GM12878 (cell line): ENCODE measurements at places on chromosomes 3 and 15. TPM values are rescaled to one million over a fixed set of nuclear protein-coding genes. Genes with fewer than 3 reads are reported as not detected.

PLA2G4E gene
- not detected in 2 replicates for polyA plus RNA-seq

PTH1R gene
- polyA plus RNA-seq: not detected in 2 replicates

CEMIP gene
- 0.28 TPM in 1 of 2 replicates, not detected in the other for polyA plus RNA-seq

ROPN1B gene
- not detected in 2 replicates for polyA plus RNA-seq

SCN11A gene
- polyA plus RNA-seq: not detected in 2 replicates

IFRD2 gene
- 153 and 155 TPM in 2 replicates for polyA plus RNA-seq

POLQ gene
- polyA plus RNA-seq: 14.5 and 18.2 TPM in 2 replicates

ALDH1L1 gene
- polyA plus RNA-seq: 0.40 and 0.51 TPM in 2 replicates

CCNL1 gene
- 96.5 and 111 TPM in 2 replicates for polyA plus RNA-seq

CCDC54 gene
- not detected in 2 replicates for polyA plus RNA-seq

GRCh38 chr15:65893060-65893459 is 23.8 kb downstream of the RAB11A start:
- H3K27ac ChIP-seq: no peak overlapping the region
- no peaks in the 10 kb centered on the region for H3K27me3 ChIP-seq
- H3K36me3 ChIP-seq: peaks cover 19% of the 10 kb centered on the region

DNA sequence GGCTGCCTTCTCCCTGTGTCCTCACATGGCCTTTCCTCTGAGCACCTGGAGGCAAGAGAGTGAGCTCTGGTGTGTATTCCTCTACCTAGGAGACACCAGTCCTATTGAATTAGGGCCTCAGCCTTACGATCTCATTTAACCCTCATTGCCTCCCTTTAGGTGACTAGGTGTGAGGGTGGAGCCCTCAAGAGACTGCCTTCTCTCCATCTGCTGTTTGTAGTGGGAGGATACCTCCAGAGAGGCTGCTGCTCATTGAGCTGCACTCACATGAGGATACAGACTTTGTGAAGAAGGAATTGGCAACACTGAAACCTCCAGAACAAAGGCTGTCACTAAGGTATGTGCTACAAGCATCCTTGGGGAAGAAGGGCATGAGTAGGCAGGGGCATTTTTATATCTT is at the start of gene CCR8:
Gene CCR8, plus strand, starts transcription at position 217 of the 400 bp plus-strand sequence. CDS start 2,623 bp downstream, outside the sequence.
- H3K4me3 ChIP-seq: no peak within 1 kb of the TSS
- no peaks in the 10 kb centered on the region for H3K27me3 ChIP-seq
- no peaks in the 10 kb centered on the region for H3K36me3 ChIP-seq
- DNase-seq: no peak
- H3K4me1 ChIP-seq: peaks cover 23% of the 10 kb centered on the region

GRCh38 chr3:147816752-147817151 is 407.6 kb downstream of the ZIC1 start:
- no peaks in the 10 kb centered on the region for H3K27me3 ChIP-seq
- no peak overlapping the region for H3K27ac ChIP-seq
- H3K4me3 ChIP-seq: no peak overlapping the region
- no peaks in the 10 kb centered on the region for H3K36me3 ChIP-seq
- DNase-seq: no peak

DNA sequence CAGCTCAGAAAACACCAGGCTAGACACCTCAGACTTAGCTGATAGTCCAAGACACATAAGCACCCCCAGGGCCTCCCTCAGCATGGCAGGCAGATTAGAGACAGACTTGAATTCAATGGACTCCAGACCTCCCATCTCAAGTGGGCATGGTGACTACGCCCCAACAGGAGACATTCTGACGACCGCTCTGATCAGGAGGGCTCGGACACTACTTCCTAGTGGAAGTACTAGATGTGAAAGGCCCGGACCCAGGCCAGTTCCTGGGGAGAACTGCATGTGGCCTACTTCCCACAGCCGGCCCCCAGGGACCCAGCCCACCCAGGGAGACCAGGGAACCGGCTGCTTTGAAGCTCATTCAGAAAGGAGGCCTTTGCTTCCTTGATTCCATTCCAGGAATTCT is 16.9 kb downstream of the POC1A start:
- H3K27me3 ChIP-seq: no peaks in the 10 kb centered on the region
- H3K27ac ChIP-seq: no peak overlapping the region
- peaks cover 7% of the 10 kb centered on the region for H3K36me3 ChIP-seq
- H3K4me3 ChIP-seq: no peak overlapping the region
- peaks cover 13% of the 10 kb centered on the region for H3K4me1 ChIP-seq
- DNase-seq: no peak

- H3K4me3 ChIP-seq: no peak overlapping the region
- H3K4me1 ChIP-seq: no peaks in the 10 kb centered on the region
- H3K36me3 ChIP-seq: no peaks in the 10 kb centered on the region
- no peaks in the 10 kb centered on the region for H3K27me3 ChIP-seq
- H3K27ac ChIP-seq: no peak overlapping the region
- no peak for DNase-seq
These were observed 515.6 kb upstream of the NR2F2 start for GRCh38 chr15:95814908-95815307.

GRCh38 chr3:170953736-170954135 is 45.3 kb upstream of the EIF5A2 start:
- H3K4me3 ChIP-seq: no peak overlapping the region
- H3K4me1 ChIP-seq: no peaks in the 10 kb centered on the region
- H3K36me3 ChIP-seq: no peaks in the 10 kb centered on the region
- no peaks in the 10 kb centered on the region for H3K27me3 ChIP-seq
- no peak for DNase-seq
- no peak overlapping the region for H3K27ac ChIP-seq

DNA sequence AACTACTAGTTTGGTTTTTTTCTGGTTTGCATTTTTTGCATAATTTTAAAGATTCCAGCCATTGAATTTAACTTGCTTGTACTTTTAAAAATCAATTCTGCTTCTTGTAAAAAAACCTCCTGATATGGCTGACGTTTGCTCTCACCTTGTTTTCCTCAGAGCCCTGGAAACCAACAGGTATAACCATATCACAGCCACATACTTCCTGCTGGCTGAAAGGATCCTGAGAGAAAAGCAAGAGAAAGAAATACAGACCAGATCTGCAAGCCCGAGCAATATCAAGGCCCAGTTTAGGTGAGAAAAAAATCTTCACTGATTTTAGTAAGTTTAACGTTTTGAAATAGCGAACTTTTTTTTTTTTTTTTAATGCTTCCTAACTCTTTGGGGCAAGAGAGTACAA is 56.8 kb downstream of the SNRK start:
- H3K27ac ChIP-seq: no peak overlapping the region
- no peak overlapping the region for H3K4me3 ChIP-seq
- no peaks in the 10 kb centered on the region for H3K27me3 ChIP-seq
- no peak for DNase-seq

GRCh38 chr15:68550004-68550403 is 28.8 kb upstream of the CORO2B start:
- H3K4me1 ChIP-seq: no peaks in the 10 kb centered on the region
- no peak for DNase-seq
- no peak overlapping the region for H3K4me3 ChIP-seq
- H3K27ac ChIP-seq: no peak overlapping the region
- H3K27me3 ChIP-seq: no peaks in the 10 kb centered on the region

DNA sequence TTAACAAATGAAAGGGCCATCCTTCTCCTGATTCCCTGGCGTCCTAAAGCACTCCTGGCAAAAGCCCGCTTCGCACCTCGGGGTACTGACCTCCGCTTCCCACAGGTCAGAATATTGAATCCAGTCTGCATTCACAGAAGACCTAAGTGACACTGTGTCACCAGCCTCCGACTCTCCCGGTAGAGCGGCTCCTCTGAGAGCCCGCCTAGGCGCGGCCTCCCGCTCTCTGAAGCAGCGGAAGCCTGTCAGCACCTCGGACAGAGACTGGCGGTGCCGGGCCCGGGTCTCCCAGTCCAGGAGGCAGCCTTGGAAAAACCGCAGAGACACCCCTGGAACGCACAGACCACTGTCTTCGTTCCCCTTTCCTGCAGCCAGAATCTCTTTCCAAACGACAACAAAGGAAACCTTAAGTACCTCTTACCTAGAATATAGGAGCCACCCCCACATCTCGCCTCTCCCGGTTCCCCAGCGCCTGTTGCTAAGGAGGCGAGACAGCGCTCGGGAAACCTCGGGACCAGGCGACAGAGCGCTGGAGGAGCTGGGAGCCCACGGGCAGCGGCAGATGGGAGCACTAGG is 1.2 kb downstream of the GABRB3 start:
- no peaks in the 10 kb centered on the region for H3K27me3 ChIP-seq
- no peak overlapping the region for H3K4me3 ChIP-seq
- DNase-seq: no peak
- no peaks in the 10 kb centered on the region for H3K36me3 ChIP-seq

DNA sequence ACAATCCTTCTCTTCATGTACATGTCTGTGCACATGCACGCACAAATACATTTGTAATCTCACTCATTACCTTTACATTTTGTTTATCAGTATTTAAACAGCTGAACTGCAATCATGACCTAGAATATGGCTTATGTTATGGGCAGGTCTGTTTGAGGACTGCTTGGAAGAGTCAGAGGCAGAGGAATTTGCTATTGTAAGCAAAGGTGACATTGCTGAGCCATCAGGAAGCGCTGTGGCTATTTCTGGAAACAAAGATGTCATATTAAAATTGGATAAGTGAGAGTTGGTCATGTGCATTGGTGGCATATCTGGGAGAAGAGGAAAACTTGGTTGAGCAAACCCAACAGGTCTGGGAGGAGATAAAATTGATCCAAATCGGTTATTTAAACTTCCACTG is 41.6 kb downstream of the USF3 start:
- H3K4me3 ChIP-seq: no peak overlapping the region
- no peak overlapping the region for H3K27ac ChIP-seq
- no peaks in the 10 kb centered on the region for H3K27me3 ChIP-seq
- no peaks in the 10 kb centered on the region for H3K4me1 ChIP-seq
- no peak for DNase-seq
- H3K36me3 ChIP-seq: no peaks in the 10 kb centered on the region; the same call in 1 of the 2 replicates

DNA sequence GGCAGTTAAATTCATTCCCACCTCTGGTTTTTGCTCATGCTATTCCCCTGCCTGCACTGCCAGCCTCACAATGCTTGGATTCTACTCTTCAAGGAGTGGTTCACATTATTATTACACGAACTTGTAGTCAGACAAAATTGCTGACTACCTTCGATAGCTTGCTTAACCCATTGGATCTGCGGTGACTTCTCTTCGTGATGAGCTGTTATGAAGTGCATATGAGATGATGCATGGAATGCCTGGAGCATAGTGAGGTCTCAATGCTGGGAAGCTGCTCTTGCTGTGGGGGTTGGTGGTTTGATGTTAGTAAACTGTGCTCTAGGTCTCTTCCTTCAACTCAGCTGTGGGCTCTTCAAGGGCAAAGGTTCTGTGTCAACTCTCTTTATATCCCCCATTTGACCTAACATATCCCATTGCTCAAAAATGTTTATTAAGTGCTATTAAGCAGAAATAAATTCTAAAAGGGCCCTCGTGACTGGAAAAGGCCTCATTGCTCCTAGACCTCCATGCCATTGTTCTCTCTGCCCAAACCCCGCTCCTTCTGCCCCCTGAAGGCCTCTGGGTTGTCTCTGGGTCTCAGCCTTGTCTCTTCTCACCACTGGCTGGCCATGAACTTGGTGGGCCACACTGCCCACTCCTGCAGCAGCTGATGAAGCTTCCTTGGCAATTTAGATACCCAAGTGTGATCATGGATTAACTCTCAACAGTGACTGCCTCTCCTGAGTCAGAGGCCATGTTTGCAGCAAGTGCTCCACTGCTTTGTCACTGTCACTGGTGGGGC is 4.5 kb upstream of the SLCO2A1 start:
- DNase-seq: no peak
- no peak overlapping the region for H3K4me3 ChIP-seq
- no peaks in the 10 kb centered on the region for H3K36me3 ChIP-seq
- H3K27ac ChIP-seq: no peak overlapping the region
- 0 out of 2 replicates have a peak, but pooled peaks cover 3% of the 10 kb centered on the region for H3K27me3 ChIP-seq

GRCh38 chr15:94387442-94387841 is 156.1 kb downstream of the MCTP2 start:
- no peak overlapping the region for H3K27ac ChIP-seq
- no peaks in the 10 kb centered on the region for H3K27me3 ChIP-seq
- DNase-seq: no peak
- H3K4me3 ChIP-seq: no peak overlapping the region

DNA sequence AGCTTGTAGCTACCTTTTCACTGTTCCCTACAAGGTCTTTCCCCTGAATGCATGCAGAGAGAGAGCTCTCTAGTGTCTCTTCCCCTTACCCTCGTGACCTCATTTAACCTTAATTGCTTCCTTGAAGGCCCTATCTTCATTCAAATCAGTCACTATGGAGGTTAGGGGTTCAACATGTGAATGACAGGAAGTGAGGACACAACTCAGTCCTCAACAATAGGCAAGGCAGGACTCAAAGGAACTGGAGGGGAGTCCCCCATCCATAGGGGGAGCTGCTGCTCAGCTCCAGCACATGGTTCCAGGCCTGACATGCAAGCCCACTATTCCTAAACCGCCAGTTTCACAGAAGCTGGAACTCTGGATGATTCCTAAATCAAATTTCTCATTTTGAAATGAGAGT is 33.8 kb upstream of the GYG1 start:
- no peak overlapping the region for H3K27ac ChIP-seq
- DNase-seq: no peak
- H3K4me1 ChIP-seq: no peaks in the 10 kb centered on the region
- H3K27me3 ChIP-seq: no peaks in the 10 kb centered on the region
- no peak overlapping the region for H3K4me3 ChIP-seq

- H3K27ac ChIP-seq: no peak overlapping the region
- H3K36me3 ChIP-seq: no peaks in the 10 kb centered on the region
- no peak for DNase-seq
- H3K4me1 ChIP-seq: no peaks in the 10 kb centered on the region
- no peaks in the 10 kb centered on the region for H3K27me3 ChIP-seq
These were observed 408.5 kb upstream of the SUCLG2 start for GRCh38 chr3:68062926-68063325.

GRCh38 chr15:74350295-74351275 is 16.9 kb downstream of the CYP11A1 start:
- no peaks in the 10 kb centered on the region for H3K27me3 ChIP-seq
- H3K4me3 ChIP-seq: no peak overlapping the region
- no peaks in the 10 kb centered on the region for H3K36me3 ChIP-seq
- no peak overlapping the region for H3K27ac ChIP-seq
- no peaks in the 10 kb centered on the region for H3K4me1 ChIP-seq
